H9 (cell line): ENCODE measurements at places on chromosomes 6 and 20. TPM values are rescaled to one million over a fixed set of nuclear protein-coding genes. Genes with fewer than 3 reads are reported as not detected.

DNA sequence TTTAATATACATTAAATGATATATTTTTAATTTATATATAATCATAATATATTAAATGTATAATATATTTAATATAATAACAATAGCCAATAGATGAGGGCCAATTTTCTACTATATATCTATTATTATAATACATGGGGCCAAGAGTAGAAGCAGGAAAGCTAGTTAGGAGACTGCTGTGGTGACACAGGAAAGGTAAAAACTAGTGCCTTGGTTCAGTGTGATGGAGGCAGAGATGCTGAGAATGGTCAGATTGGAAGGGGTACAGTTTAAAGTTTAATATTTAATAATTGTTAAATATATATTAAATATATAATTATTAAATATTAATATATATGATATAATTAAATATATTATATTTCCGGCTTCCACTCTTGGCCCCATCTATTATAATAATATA is 102.9 kb upstream of the RNF217 start:
- no peak for DNase-seq

DNA sequence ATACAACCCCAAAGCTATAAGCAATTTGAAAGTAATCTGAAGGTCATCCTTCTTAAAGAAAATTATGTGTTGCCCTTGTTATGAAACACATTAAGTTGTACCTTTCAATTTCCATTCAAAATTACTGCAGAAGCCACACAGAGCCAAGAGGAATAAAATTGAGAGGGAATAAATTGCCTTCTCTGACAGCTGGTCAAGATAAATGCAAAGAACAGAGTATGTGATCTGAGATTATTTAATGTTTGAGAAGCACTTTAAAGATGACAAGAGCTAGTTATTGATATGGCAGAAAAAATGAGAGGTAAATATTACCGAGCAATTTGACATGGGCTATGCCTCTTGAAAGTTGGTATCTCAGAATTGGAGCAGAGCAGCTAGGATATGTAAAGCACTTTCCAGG is 61.6 kb downstream of the TRDN start:
- no peak for DNase-seq

DNA sequence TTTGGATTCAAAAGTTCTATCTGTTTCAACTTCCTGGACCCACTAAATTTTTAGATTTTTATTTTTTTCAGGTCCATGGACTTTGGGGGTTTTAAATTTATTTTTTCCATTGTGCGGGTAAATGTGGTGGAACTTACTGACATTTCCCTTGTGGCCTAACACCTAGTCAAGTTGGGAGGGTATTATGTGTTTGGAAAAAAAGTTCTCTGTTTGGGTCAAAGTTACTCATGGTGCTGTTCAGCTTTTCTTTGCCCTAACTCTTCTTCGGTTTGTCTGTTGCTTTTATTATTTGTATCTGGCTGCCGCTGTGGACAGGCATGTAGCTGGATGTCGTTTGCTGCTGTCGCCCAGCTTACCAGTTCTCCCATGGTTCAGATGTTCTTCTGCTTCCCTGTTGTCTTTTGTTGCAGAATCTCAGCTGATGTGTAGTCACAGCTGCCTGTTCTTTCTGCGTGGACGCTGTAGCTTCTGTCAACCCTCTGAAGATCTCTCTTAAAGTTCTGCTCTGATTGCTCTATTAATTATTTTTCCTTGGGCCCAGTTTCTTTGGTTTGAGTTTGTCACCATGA is 7.9 kb downstream of the IGF2R start:
- DNase-seq: no peak

Gene CFAP61
- 0.44 TPM in 1 of 2 replicates, not detected in the other for total RNA-seq

GRCh38 chr20:45518282-45518681 is 2.9 kb upstream of the SPINT3 start:
- DNase-seq: no peak

Gene EYA4
- 0.26 TPM in 1 of 2 replicates, not detected in the other for total RNA-seq

DNA sequence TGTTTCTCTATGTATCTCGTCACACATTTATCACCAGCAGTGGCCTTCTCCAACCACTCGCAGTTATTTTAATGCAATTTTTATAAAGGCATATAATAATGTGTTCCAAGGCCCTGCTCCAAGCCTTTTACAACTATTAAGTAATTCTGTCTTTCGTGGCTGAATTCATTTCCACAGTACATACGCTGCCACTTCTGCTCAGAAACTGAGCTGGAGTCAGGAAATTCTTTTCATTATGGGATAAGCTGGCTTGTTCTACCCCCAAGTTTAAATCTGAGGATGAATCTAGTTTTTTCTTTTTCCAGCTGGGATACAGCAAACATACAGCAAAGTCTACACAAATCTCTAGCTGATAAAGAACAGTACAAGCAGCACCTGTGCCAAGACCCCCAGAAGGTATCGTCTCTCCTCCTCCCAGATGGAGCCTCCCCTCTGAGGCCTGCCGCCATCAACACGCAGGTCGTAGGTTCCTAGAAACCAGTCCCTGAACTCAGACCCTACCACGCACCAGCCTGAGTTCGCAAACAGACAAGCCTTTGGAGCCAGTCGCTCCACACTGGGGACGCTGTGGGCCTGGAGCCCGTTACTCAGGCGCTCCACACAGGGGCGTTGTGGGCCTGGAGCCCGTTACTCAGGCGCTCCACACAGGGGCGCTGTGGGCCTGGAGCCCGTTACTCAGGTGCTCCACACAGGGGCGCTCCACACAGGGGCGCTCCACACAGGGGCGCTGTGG is 263.5 kb downstream of the THBS2 start:
- DNase-seq: no peak
